Mesendoderm (in vitro differentiated cells): ENCODE measurements at places on chromosomes 12 and 14.

DNA sequence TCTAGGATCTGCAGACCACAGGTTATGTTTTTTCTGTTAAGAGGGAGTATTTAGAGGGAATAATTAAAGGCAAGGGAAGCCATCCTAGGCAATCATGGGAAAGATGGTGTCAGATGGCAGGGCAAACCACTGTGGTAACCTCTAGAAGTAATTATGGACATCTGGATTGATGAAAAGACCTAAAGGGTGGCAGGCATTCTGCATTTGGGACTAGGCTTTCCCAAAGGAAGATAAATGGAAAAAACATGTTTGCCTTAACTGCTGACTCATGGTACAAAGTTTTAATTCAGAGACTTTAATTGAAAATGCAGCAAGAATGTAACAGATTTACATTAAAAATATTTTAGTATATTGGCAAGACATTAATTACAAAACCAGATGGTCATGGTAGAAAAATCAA lies 88.1 kb downstream of the TMEM30B start:
- DNase-seq: no peak

DNA sequence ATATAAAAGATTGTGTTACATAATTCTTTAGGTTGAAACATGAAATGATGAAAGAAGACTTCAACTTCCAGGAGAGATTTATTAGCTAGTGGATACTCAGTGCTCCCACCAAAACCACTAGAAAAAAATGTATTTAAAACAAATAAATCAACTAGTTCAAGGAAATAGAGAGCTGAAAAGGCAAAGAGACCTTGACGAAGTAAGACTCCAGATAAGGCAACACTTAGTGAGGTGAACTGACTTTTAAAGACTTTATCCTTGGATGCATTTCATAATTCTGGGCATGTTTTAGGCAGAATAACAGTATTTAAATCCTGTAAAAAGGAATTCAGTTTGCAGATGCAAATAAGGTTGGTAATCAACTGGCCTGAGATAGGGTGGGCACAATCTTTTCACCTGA lies 1150.7 kb downstream of the FSCB start:
- DNase-seq: no peak

GRCh38 chr12:13171921-13172859 lies 24.3 kb upstream of the EMP1 start:
- peak; percentile 95 for DNase-seq

DNA sequence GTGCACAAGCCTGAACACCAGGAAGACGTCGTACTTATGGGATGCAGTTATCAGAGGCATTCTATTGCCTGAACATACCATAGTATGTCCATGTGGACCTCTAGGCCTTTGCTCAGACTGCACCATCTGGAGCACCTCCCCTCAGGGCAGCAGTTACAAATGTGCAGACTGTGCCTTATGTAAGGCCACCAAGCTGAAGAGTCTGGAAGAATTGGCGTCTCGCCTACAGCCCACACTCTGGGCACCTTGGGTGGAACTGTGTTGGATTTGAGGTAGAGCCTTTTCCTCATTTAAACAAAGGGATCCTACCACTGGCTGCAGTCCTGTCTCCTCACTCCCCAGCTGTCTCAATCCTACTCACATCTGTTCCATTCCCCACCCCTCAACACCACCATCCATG lies 204.3 kb upstream of the FRMD6 start:
- DNase-seq: no peak

DNA sequence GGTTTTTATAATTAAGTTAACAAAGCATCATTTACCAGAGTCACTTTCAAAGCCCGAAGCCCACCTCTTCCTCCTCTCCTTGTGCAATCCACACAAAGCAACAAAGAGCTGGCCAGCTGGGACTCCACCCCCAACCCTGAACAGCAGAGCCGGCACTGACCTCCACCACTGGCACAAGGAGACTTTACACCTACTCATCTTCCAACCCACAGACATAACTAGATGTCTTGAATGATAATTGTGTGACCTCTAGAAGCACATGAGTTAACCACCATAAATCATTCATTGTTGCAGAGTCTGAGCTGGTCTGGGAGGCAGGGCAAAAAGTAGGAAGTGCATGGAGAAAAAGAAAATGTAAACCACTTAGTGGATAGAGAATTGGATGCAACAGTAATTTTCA lies 72.2 kb downstream of the ST8SIA1 start:
- DNase-seq: peak; percentile 26

- peak; percentile 85 for DNase-seq
Observed at GRCh38 chr14:22536853-22537338, 52.1 kb downstream of the DAD1 start.

DNA sequence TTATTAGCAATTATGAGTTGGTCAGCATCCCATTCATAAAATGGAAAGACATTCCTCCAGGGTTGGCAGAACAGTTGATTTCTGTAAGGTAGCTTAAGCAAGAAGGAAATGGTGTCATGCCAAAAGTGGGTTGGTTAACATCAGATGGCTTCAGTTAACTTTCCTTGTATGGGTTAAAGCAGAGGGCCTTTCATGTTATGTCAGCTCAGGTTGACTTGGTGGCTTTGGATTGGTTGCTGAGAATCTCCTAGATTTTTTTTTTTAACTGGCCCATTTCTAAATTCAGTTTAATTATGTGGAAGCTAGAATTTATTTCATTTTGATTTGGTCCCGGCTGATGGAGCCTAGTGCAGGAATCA lies 87.8 kb downstream of the BBS10 start:
- no peak for DNase-seq

- DNase-seq: peak; percentile 83
Observed at GRCh38 chr14:25537846-25538455, 488.0 kb upstream of the STXBP6 start.

GRCh38 chr12:53935383-53936341 lies 3.0 kb upstream of the HOXC13 start:
- DNase-seq: no peak

DNA sequence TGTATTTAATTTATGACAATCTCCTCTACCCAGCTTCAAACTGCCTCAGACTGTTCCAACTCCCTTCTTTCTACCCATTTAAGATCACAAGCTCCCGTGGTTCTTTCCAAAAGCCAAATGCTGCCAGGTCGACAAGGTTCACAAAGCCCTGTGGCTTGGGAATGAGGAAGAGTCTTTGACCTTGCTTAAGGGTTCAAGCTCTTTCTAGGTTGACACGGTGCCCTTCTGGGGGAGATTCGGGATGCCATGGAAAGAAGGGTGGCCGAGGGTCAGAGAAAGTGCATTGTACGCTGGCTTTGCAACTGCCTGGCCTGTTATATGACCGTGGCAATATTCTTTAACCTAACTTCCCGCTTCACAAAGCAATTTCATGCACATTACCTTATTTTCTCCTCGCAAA lies 239.3 kb downstream of the ANO2 start:
- no peak for DNase-seq

- DNase-seq: no peak
Observed at GRCh38 chr14:63193236-63193635, 11.0 kb upstream of the RHOJ start.

- DNase-seq: no peak
Observed at GRCh38 chr12:106090591-106091445, 47.9 kb downstream of the NUAK1 start.

DNA sequence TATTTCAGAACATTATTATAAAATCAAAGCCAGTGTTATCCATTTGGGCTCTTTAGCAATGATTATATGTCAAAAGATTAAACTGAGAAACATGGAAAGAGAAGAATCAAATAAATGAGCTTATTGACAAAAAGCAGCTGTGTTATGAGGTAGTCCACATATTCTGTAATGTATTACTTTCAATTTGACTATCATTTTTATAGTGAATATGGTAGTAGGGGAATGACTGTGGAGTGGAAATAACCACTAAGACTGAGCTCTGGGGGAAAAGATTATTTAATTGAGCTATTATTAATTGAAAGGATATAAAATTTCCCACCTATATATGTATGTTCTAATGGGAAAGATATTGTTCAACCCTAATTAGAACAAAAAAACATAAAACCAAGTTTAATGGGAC lies 381.3 kb downstream of the TMTC2 start:
- DNase-seq: no peak

DNA sequence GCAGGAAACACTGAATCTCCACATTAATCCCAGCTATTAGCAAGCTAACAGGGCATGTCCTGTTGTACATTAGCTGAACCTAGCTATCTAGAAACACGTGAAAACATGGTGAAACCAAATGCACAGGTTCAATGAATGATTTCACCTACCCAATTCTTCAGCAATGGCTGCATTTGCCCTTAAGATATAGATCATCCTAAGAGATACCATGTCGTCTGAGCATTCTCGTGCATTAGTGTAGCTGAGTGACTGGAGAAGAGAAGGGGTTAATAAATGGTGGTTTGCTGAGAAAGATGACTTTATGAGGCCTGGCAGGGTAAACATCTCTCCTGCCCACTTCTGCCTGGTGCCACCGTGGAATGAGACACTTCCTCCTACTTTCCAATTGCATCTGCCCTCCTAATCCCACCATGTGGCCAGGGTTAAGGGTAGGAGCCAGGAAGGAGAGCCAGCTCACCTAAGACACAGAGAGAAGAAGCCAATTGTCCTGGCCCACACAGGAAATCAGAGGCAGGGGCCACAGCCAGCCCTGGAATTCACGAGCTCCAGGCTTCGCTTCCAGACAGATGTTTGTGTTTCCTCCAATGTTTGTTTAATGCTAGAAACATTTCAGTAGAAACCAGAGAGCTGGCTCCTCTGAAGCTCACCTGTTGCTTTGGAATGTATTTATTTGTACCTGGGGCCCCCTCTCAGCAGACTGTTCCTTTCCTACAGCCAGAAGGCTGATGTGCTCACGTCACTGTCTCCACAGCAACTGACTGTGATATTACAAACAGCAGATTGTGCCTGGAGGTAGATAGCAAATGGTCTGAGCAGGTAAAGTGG lies 126.0 kb upstream of the PARP11 start:
- DNase-seq: peak; percentile 90

DNA sequence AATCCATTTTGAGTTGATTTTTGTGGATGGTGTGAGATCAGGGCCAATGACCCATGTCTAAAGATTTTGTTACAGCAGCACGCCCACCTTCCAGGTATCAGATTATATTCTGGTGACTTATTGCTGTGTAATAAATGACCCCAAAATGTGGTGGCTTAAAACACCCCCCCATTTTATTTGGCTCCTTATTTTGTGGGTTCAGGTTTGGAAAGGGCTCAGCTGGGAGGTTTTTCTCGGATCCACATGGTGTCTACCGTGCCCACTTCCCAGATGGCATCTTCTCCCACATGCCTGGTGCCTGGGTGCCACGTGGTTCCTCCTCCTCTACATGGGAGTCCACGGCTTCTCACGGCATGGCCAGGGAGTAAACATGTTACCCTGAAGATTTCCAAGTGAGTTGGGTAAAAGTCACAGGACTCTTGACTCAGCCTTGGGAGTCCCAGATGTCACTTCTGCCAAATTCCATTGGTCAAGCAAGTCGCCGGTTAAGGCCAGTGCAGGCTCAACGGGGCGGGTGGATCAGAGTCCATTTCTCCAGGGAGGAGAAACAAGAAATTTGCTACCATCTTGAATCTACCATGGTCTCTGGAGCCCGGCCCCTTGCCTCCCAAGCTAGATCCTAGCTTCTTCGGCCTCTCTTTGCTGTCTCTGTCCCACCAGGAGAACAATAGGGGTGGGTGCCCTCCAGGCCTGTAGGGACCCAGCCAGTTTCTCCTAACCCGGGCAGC lies 214.3 kb downstream of the KIF26A start:
- DNase-seq: no peak

- no peak for DNase-seq
Observed at GRCh38 chr14:69318241-69318640, 58.3 kb downstream of the GALNT16 start.

DNA sequence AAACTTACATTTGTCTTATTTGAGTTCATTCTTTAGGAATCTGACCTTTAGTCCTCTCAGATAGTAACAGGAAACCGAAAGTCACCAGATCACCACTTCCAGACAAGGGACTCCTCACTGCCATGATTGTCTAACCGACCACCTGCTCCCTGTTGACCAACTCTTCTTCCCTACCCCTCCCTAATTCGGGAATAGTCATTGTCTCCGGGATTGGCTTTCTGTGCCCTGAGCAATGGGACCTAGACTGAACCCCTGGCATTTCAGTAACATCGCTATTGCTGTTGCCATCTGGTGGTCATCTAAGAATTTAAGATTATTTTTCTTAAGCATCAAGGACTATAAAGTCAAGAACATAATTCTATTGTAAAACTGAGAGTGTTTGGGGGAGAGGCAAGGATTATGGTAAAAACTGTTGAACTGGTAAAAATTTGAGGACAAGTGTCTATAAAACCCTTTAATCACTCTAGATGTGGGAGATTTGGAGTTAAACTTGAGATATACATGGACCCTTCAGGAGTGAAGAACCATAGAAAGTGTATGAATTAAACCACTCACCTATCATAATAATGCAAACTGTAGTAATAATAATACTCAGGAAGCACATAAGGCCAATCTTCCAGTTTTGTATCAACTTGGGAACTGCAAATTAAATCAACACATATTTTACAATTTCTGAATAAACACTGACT lies 6.3 kb downstream of the CLEC2A start:
- peak; percentile 74 for DNase-seq

DNA sequence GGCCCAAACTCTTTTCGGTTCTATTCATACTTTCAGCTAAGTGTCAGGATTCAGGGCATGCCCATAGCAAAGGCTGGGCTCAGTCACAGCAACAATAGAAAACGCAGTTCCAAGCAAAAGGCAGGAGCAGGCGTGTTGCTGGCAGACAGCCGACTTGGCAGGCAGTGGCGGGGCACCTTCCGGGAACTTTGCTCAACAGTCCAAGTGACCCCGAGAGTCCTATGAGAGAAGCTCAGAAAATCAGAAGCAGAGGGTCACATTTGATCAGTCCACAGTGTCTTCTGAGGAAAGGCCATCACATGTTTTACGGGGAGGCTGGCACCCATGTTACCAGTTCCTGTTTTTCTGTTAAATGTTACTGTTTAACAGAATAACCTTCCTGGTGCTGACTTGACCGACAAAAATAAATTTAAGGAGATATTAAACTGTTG lies 115.0 kb downstream of the DACT1 start:
- no peak for DNase-seq

- no peak for DNase-seq
Observed at GRCh38 chr12:4943067-4943937, 33.6 kb downstream of the KCNA1 start.

DNA sequence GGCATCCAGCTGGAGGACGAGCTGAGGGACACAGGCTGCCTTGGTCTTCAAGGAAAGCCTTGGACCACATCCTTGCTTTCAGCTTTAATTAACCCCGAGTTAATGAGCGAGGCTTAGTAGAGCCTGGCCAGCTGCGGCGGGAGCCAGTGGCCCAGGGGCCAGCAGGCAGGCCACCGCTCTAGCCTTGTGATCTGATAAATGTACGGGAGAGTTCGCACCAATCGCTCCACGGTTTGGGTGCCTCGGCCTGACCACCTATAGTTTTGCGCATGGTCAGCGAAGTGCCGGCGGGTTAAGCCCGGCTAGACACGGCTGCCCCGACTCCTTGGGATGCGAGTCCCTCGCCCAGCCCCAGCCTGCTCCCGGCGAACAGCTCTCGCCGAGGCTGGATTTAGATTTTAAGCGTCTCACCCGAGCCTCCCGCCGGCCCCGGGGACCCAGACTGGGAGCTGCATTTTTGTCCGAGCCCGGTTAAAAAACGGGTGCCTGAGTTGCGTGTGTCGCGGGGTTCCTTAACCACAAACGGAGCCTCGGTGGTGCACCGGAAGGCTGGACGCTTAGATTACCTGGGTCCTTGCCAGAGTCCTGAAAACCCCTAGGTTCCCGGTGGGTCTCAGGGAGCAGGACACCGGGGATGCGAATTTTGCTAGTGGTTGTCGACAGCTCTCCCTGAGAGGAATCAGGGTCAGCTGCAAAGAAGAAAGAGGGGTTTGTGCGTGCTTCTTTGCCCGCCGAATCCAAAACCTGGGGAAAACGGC lies 2.9 kb upstream of the HOXC12 start:
- no peak for DNase-seq
